ENCODE measurements at places on chromosomes 6 and 20.
A peak's percentile ranks its signal among the peaks of the same experiment; 100 is the strongest.

- no peak for DNase-seq
Measured at GRCh38 chr6:134114918-134115714, 62.7 kb upstream of the SLC2A12 start.

DNA sequence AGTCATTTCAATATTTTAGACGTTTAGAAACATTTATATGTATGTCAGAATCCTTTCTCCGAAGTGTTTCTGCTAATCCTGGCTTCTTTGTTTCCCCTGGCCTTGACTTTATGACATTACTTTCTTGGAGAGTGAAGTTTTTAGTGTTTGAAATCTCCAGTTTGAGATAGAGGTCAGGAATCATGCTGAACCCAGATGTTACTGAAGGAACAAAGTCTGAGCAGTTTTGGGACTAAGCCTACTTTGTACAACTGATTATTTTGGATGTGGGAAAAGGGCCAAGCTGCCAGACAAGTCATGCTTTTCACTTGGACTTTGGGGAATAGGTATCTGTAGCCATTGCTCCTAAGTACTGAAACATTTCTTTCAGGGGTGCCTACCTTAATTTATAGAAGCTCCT is 2.3 kb downstream of the RNF144B start:
- no peak for DNase-seq

DNA sequence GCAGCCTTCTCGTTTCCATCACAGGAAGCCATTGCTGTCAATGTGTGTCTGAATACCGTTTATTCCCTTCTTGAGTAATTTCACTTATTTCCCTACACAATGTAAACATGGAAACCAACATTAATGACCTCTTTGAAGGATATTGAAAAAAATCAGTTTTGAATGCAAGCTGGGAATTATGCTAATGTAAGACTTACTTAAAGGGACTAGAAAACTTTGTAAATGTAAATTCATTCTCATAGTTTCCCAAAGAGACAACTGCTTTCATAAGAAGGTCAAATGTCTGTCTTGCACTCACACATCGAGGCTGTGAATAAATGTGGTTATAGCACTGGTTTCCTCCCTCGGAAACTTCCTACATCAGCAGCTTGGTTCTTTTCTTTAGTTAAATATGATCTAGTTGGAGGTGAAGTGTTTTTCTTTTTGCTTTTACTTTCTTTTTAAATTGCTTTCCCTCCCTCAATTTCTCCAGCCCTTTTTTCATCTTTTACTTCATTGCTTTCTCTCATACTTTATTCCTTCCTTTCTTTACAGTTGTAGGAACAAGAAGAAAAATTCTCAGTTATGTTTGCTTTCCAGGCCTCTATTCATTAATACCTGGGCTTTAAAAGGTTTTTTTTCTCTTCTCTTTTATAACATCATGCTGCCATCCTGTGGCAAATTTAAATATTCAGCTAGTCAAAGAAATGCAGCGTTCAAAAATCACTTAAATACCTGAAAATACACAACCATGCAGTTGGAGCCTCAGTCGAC is 108.3 kb downstream of the TNFAIP3 start:
- no peak for DNase-seq

DNA sequence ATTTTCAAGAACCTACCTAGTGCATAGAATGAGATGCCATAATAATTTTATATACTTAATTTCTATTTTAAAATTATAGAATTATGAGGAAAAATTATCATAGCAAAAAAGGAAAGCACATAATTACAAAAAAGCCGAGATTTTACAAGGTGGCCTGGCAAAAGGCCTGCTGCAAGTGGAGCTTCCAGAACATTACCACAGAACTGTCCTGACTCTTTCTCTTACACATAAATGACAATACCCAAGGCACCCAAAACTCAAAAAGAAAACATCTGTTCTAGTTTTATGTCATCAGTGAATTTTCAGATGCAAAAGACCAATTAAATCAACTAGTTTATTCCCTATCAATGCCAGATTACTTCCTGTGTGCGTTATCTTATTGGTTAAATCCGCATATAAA is 74.2 kb downstream of the FILIP1 start:
- DNase-seq, result no peak

- DNase-seq, result no peak
Measured at GRCh38 chr20:11429168-11429567, 488.5 kb upstream of the BTBD3 start.

DNA sequence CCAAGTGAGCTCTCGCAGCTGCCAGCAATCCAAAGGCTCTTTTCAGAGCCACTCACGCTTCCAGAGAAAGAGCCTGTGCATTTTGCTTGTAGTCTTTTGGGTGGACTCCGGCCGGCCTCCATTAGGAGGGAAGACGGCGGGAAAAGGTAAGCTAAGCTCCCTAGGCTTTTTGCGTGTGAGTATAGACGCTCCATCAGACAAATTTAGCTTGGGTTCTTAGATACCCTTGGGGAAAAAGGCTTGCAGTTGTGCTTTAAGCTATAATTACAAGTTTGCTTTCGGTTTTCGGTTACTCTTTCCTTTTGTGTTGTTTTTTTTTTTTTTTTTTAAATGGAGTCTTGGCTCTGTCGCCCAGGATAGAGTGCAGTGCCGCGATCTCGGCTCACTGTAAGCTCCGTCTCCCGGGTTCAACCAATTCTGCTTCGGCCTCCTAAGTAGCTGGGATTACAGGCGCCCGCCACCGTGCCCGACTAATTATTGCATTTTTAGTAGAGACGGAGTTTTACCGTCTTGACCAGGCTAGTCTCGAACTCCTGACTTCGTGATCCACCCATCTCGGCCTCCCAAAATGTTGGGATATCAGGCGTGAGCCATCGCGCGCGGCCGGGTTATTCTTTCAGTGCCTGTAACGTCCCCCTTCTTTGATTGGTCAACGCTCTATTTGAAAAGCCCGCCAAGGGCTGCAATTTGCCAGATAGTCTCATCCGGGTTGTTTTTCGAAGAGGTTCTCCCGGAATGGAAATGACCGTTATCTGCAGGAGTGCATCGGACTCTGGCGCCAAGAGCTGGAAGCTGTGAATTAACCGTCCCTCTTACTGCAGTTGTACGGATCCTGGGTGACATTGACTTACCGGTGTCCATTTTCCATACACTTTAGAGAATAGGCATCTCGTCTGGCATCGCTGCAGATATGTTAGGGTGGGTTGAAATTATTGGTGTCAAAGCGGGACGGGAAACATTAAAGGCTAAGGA is 18.1 kb downstream of the OR2B2 start:
- DNase-seq, result peak; percentile 94

DNA sequence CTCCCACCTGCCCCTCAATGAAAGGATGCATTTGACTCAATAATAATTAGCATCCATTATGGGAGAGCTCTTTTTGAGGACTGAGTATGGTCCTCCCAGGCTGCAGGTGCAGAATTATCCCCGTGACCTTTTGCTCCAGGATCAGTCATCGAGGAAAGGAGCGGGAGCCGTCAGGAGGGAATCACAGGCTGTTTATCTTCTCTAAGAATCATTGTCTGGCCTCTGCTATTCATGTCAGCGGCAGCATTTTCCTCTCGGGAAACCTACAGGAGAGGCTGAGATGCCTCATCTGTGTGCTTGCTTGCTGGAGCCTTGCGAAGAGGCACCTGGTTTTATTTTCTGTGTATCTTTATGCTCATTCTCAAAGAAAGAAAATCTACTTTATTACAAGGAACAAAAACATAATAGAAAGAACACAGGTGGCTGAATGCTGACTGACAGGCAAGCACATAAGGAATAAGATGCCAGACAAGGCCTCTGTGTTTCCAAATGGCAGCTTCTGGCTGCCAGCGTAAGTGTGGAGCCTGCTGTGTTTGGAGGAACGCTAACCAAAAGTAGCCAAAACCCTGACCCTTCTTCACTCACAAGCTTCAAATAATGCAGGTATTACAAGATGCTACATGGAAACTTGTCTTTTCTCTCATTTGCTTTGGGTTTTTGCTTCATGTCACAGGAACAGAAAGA is 539.1 kb upstream of the MARCKS start:
- no peak for DNase-seq

GRCh38 chr20:56187534-56188165 is 60.9 kb upstream of the MC3R start:
- DNase-seq, result no peak

- no peak for DNase-seq
Measured at GRCh38 chr20:33466303-33466646, 22.7 kb upstream of the SNTA1 start.

GRCh38 chr20:47356526-47357295 is at the start of gene ZMYND8:
ZMYND8 (minus strand) TSS chr20:47356699; CDS start chr20:47356670, 29 bp downstream.
- DNase-seq, result peak; percentile 84

DNA sequence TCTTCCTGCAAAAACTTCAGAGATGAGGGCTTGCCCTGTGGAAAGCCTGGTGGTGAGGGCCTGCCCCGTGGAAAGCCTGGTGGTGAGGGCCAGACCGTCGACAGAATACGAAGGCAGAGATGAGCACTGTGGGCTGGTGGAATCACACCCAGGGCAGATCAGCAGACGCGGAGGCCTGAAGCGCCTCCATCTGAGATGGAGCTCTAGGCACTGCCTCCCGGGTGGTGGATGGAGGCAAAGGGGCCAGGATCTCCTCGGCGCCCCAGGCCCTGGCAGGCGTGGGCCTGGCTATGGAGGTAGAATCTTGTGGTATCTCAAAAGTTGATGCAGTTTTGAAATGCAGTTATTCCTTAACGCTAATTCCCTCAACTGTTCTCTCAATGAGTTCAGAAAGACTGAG is 104.8 kb downstream of the PSMB1 start:
- DNase-seq, result no peak

DNA sequence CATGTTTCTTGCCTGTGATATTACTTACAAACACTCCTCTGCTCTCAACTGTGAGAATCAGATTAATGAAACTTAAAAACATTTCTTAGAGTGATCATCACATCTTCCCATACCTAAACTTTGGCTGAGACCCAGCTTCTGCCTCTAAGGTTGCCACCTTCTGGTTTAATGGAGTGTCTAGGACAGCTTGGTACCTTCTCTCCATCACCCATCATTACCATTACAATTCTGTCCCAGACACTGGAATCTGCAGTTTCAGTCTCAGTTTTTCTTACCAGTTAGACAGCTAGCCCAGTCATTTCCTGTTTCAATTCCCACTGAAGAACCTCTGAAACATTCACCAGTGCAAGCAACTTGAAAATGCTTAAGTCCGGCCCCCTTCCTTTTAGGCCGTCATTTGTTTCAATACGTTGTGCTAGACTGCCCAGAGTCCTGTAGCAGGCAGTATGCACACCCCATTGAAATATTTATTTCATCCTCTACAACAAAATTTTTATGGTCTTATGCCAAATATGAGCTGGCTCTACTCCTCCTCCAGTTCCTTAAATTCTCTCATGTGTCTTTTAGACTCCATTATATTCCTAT is 107.0 kb upstream of the FOXO3 start:
- DNase-seq, result no peak

DNA sequence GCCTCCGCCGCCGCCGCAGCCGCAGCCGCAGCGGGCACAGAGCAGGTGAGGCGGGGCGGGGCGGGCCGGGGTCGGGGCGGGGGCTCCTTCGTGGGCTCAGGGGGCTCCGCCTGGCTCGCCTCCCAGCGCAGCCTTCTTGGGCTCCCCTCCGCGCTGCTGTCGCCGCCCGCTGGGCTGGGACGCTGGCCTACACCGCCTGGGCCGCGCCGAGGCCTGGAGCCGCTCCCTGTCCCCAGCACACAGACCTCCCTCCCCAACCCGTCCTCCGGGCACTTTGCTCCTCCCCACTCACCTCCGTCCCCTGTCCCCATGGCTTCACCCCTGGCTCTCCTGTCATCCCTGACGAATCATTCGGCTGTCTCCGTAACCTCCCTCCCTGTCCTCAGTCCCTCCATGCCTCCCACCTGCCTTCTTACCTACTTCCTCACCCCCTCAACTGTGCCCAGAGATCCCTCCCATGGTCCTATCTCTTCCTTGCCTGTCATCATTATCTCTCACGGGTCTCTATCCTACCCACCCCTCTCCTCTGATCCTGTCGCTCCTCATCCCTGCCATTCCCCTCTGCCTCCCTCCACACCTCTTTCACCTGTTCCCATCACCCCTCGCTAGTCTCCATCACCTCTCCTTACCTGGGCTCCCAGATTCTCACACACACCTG is 512 bp downstream of the TTBK1 start:
- no peak for DNase-seq

DNA sequence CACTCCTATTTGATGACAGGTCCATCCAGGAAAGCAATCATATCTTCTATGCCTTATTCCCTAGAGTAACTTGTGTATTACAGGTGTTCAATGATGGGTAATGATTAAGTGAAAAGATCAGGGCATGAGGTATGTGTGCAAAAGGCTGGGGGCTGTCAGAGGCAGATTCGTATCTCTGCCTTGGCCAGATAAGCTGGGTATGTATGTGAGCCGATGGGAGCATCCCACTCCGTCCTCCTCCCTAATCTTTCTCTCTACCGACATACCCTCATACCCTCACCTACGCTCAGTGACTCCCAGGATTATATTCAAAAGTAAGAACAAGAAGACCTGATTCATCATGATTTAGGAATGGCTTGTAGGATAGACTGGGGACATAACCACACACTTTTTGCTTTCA is 238.7 kb downstream of the PLCB1 start:
- no peak for DNase-seq

GRCh38 chr6:2222275-2222842 is 23.0 kb downstream of the GMDS start:
- DNase-seq, result no peak

DNA sequence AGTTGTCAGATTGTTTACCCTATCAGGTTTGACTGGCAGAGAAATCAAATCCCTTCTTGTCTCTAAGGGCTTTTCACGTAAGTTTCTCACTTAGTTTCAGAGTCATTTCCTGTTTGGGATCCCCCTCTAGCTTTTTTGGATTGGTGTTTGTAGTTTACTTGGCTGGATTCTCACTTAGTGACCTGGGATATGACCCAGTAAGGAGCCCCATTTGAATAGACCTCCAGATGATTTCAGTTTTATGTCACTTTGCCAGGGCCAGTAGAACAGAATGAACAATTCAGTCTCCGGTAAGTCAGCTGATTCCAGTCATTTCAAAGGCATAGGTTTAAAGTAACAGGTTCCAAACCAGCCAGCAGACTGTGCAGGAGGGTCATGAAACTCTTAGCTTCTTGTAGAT is 8.2 kb downstream of the FAM135A start:
- no peak for DNase-seq

DNA sequence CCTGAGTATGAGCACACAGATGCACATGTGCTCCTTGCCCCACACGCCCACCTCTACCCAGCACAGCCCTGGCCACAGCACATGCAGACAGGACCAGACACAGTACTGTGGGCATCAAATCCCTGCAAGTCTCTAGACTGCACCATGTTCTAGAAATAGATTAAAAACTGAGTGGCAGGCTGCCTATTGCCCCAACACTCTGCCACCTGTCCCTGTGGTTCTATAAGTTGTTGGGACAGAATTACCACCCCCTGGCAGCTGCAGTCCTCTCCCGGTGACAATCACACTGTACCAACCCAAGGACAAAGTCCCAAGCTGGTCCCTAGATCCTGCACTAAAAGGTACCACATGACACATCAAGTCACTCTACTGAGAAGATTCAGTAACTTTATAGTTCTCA is 70.2 kb downstream of the B3GAT2 start:
- no peak for DNase-seq

- no peak for DNase-seq
Measured at GRCh38 chr6:47438481-47439347, 38.9 kb upstream of the CD2AP start.

GRCh38 chr6:157724138-157724820 is 98.8 kb upstream of the SNX9 start:
- no peak for DNase-seq

- no peak for DNase-seq
Measured at GRCh38 chr6:87922947-87923330, 124.7 kb upstream of the SPACA1 start.

GRCh38 chr6:35147026-35147425 is 5.9 kb upstream of the TCP11 start:
- no peak for DNase-seq

Measured in LoVo (cell line).